T follicular helper cell (primary cell): ENCODE measurements at places on chromosomes 1 and 21.

- no peak for DNase-seq
Measured at GRCh38 chr1:116375887-116376728, 3.1 kb downstream of the ATP1A1 start.

- no peak for DNase-seq
Measured at GRCh38 chr1:147336291-147336690, 93.8 kb downstream of the CHD1L start.

DNA sequence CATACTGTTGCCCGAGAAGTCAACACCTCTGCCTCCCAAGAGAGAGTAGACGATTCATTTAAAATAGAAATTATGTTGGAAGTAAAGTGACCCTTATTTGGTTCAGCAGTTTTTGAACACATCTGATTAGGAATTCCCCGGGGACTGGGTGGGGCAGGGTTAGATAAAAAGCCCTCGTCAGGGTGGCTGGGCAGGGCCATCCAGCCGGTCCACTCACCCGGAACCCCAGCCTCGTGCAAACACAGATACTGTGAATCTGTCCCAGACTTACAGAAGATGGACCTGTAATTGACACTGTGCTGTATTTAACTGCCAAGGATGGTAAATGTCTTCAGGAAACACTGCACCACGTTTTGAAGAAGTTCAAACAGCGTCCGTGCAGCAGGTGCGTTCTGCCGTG, 63.7 kb downstream of the PRDM16 start:
- no peak for DNase-seq

DNA sequence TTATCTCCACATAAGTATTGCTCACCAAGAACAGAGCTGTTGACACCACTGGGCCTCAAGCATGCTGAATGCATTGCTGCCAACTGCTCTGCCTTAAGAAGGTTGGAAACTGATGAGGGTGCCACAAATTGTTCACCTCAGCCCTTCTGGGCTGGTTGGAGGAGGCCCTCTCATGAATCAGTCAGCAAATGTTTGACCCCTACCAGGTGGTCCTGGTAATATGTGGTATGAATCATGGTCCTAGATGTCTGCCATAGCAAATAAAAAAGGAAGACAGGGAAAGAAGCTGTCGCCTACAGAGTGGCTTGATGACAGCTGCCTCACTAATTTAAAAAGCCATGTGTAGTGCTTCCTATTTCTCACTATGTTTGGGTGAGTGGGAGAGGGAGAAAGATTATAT, 12.2 kb downstream of the SPATA46 start:
- DNase-seq: no peak

- no peak for DNase-seq
Measured at GRCh38 chr1:157882580-157882979, 41.0 kb upstream of the CD5L start.

DNA sequence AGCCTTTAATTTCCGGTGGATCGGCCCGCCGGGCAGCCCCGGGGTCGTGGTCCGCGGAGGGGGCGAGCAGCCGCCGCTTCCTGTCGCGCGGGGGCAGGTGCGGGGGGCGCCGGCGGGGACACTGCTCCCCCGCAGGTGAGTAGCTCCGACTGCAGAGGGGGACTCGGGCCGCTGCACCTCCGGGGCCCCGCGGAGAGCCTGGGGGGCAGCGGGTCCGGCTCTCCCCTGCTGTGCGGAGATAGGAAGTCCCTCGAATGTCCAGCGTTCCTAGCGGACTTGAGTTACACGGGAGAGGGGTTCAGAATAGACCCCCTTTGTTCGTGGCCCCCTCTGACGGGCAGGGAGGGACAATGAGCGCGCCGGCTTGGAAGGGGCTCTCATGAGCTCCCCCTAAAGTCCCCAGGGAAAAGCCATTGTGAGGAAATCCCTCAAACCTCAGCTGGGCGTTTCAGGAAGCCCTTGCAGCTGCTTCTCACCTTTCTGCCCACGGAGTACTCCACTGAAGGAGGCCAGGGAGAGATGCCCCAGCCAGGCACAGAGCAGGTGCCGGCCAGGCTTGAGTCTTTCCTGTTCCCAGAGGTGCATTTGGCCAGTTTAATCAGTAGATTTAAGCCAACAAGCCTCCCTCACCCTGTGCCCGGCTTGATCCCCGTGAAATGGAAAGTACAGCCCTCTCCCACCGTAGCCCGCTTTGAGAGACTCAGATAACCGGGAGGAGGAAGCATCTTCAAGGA, 925 bp downstream of the PDE9A start:
- DNase-seq: no peak

GRCh38 chr1:27153927-27154358, 982 bp downstream of the SLC9A1 start:
- no peak for DNase-seq

GRCh38 chr21:42086969-42087368, 15.9 kb downstream of the UMODL1 start:
- no peak for DNase-seq
